ENCODE measurements at places on chromosomes 7 and 10. TPM values are rescaled to one million over a fixed set of nuclear protein-coding genes. Genes with fewer than 3 reads are reported as not detected.

GRCh38 chr7:19930851-19931250 lies 157.4 kb upstream of the TMEM196 start:
- H3K27me3 ChIP-seq: no peaks in the 10 kb centered on the region
- no peak overlapping the region for H3K4me3 ChIP-seq
- H3K36me3 ChIP-seq: no peaks in the 10 kb centered on the region
- H3K4me1 ChIP-seq: peaks cover 2% of the 10 kb centered on the region
- no peak overlapping the region for H3K27ac ChIP-seq

DNA sequence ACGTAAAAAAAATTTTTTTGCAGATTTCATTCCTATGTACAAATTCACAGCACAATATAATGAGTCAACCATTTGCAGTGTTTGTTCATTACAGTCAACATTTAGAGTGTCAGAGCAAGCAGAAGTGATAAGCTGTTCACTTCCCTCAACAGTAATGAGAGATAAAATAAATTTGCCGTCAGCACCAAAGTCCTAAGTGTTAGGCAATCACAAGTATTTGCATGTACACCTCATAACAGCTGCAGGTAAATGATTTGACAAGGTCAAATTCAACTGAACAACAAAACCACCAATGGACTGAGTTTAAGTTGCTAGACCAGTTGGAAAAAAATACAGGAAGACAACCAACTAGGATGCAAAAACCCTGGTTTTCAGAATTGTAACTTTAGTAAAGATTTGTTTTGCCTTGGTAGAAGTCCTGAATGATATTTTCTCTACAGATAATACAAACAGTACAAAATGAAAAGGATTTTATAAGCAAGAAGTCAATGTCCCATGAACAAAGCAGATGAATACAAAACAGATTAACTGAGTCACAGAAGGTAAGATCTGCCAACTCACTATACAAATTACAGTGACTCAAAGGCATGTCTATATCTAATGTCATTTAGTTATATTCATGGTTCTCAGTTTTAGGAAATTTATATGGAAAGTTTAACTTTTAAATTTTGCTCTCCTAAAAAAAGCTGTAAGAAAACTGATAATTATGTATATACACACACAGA lies 10.4 kb downstream of the RAPGEF5 start:
- no peak overlapping the region for H3K27ac ChIP-seq
- no peaks in the 10 kb centered on the region for H3K36me3 ChIP-seq
- H3K27me3 ChIP-seq: peaks cover 9% of the 10 kb centered on the region
- DNase-seq: no peak

DNA sequence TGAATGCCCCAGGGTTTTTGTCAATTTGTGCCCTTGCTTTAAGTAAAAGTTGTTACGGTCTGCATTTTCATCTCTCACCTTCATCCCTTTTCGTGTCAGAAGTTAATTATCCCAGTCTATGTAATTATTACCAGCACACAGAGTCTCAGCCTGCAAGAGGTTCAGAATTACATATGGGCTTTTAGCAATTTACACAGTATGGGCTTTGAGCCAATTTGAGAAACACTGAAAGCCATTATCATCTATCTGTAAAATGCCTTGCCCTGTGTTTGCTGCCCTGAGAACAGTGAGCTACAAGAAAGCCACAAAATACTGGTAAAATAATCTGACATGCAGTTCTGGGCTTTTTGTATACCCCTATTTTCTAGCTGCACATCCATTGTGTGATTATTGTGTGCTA lies 125.6 kb upstream of the STEAP4 start:
- H3K27me3 ChIP-seq: peaks cover 2% of the 10 kb centered on the region
- H3K36me3 ChIP-seq: no peaks in the 10 kb centered on the region
- no peak overlapping the region for H3K4me3 ChIP-seq
- H3K27ac ChIP-seq: no peak overlapping the region
- H3K4me1 ChIP-seq: no peaks in the 10 kb centered on the region

DNA sequence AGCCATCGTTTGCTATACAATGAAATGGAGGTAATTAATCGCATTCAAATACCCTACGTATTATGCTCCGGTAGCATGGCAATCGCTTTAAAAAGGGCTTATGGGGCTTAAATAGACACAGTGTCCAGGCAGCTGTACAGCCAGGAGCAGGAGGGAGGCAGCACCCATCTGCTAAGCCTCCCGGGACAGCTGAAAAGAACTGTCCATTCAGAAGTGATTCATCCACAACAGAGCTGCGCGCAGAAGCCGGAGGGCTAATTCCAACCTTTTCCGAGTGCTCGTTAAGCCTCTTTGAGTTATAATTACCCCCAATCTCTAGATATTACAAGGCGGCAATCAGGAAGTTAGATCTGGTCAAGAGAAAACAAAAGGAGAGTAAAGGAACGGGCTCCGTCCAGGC lies 58.3 kb downstream of the DPYSL4 start:
- H3K4me1 ChIP-seq: no peaks in the 10 kb centered on the region
- no peak overlapping the region for H3K27ac ChIP-seq
- DNase-seq: no peak

GRCh38 chr10:90112681-90113080 lies 411.3 kb downstream of the KIF20B start:
- no peak overlapping the region for H3K27ac ChIP-seq
- no peaks in the 10 kb centered on the region for H3K4me1 ChIP-seq
- no peak overlapping the region for H3K4me3 ChIP-seq
- no peaks in the 10 kb centered on the region for H3K27me3 ChIP-seq
- no peak for DNase-seq

- H3K27ac ChIP-seq: no peak overlapping the region
- H3K27me3 ChIP-seq: peaks cover 25% of the 10 kb centered on the region
- H3K4me3 ChIP-seq: no peak overlapping the region
These were observed 156.5 kb upstream of the PPP2R2D start for GRCh38 chr10:131744346-131744745.

DNA sequence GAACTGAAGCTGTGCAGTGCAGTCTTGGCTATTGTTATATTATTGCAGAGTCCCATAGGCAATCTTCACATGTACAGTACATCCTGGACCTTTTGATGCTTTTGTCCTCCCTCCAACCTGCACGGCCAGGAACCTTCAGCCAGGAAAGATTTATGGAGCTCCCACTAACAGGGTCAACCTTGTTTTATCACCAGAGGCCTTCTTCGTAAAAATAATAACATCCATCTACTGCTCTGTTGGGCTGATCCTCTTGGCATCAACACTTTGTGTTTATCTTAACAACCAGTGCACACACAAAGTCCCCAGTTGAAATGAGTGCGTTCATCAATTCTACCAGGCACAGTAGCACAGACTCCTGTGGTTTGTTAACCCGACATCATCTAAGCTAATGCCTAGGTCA lies 72.4 kb downstream of the AGMO start:
- DNase-seq: no peak
- H3K27ac ChIP-seq: no peak overlapping the region
- no peaks in the 10 kb centered on the region for H3K4me1 ChIP-seq
- H3K4me3 ChIP-seq: no peak overlapping the region

RPP30 gene
- total RNA-seq: 103 TPM

DNA sequence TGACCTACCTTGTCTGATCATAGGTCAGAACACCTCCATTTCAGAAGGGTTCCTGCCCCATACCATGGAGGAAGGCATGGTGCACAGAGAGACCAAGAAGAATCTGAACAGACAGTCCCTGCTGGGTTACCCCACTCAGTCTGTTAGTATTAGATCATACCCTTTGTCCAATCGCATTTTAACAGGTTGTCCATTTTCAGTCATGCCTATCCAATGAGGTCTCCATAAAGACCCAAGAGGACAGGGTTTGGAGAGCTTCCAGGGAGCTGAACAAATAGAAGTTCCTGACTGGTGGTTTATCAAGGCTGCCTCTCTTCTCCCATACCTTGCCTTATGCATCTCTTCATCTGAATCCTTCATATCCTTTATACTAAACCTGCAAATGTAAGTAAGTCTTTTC lies 21.2 kb upstream of the SLC16A12 start:
- no peaks in the 10 kb centered on the region for H3K4me1 ChIP-seq
- H3K27me3 ChIP-seq: peaks cover 6% of the 10 kb centered on the region
- no peak for DNase-seq
- no peak overlapping the region for H3K27ac ChIP-seq

DNA sequence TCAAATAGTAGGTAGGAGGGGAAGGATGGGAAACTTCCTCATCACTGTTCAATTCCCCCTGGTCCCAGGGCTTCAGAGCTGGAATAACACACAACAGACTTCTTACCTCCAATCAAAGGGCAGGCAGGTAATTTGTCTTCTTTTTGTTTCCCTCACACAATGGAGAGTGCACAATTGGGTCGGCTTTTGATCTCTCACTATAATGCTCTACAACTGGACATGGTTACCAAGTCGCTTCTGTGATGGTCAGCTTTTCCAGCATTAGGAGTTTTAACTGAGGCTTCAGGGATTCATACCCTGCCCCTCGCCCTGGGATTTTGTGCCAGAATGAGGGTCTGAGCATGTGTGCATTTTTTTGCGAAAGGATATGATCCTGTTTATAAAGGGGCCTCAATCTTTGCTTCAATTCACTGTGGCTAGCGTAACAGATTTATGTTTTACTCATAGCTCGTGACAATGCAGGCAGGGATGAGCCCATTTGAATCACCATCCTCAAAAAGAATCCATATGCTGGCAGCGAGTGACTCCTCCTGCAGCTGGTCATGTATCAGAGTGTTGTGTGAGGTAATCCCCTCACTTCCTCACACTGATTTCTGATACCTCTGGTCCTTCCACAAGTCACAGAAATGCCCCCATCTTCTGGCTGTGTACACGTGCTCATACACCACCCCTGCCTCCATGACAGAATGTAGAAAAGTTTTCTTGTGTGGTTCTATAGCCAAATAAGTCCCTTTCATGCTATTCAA lies 189.6 kb downstream of the CTTNBP2 start:
- no peak overlapping the region for H3K4me3 ChIP-seq
- no peaks in the 10 kb centered on the region for H3K27me3 ChIP-seq
- no peak overlapping the region for H3K27ac ChIP-seq
- H3K4me1 ChIP-seq: no peaks in the 10 kb centered on the region
- no peaks in the 10 kb centered on the region for H3K36me3 ChIP-seq

CYP3A5 gene
- not detected for total RNA-seq

DNA sequence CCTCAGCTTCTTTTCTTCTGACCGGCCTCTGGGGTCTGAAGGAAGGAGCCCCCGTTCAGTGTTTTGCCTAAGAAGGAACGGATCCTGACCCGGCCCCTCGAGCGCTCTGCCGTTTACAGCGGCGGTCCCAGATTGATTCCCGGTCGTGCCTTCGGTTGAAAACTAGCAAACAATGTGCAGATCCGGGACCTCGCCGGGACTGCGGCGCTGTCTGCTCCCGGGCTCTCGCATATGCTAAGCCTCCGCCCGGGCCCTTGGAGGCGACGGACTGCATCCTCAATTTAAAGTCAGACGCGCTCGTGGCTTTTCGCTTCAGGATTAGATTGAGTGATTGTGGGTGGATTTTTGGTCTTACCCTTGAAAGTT lies 559 bp downstream of the DBF4 start:
- H3K4me1 ChIP-seq: peaks cover 47% of the 10 kb centered on the region
- H3K4me3 ChIP-seq: peak overlapping the region; percentile 77
- DNase-seq: peak; percentile 64
- H3K36me3 ChIP-seq: peaks cover 42% of the 10 kb centered on the region
- H3K27ac ChIP-seq: peak overlapping the region; percentile 93
- no peaks in the 10 kb centered on the region for H3K27me3 ChIP-seq

GRCh38 chr10:100303724-100304319 lies 17.3 kb upstream of the BLOC1S2 start:
- H3K4me3 ChIP-seq: no peak overlapping the region
- no peaks in the 10 kb centered on the region for H3K36me3 ChIP-seq
- H3K27ac ChIP-seq: no peak overlapping the region
- H3K27me3 ChIP-seq: peaks cover 32% of the 10 kb centered on the region

ANKRD1 gene
- not detected for total RNA-seq

TSPAN13 gene
- total RNA-seq: 0.76 TPM

CCDC172 gene
- total RNA-seq: not detected

DNA sequence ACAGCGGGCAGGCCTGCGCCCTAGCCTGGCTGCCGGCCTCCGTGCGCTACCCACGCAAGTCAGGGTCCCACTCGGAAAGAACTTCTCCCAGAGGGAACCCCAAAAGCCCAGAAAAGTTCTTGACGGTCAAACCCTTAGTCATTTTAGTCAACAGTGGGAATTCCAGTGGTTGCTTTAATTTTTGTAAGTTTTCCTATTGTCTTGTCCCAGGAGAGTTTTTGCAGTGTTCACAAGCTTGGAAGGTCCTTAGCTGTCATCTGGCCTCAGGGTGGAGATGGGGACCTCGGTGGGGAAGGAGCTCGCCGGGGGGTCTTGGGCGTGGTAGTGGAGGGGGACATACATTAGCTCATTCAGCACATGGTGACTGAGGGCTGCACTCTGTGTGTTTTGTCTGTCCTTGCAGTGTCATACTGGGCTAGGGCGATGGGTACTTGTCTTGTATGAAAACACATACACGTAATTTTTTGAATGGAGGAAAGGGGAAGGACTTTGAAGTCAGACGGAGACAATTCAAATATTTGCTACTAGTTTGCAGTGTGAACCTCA lies 736 bp downstream of the MINDY4 start:
- peak overlapping the region; percentile 57 for H3K27ac ChIP-seq
- H3K27me3 ChIP-seq: no peaks in the 10 kb centered on the region
- no peaks in the 10 kb centered on the region for H3K36me3 ChIP-seq
- DNase-seq: peak; percentile 36
- peak overlapping the region; percentile 81 for H3K4me3 ChIP-seq

WNT8B gene
- 0.46 TPM for total RNA-seq

CNNM1 gene
- 0.43 TPM for total RNA-seq

DNA sequence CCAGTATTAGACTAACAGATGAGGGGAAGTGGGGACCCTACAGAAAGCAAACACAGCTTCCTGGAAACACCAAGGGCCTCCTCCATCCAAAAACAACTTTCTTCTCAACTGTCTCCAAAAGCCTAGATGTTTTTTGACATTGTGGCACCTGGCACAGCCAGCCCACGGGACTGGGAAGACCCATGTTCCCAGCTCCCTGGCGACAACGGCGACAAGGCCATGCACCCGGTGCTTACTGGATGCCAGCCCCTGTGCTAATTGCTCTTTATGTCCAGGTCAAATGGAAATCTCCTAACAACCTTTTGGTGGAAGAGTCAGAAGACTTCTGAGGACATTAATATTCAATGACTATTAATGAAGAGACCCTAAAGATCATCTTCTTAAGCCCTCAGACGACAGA lies 7.1 kb downstream of the FGFR2 start:
- no peak overlapping the region for H3K4me3 ChIP-seq
- H3K4me1 ChIP-seq: no peaks in the 10 kb centered on the region
- DNase-seq: no peak
- H3K27me3 ChIP-seq: peaks cover 22% of the 10 kb centered on the region

DNA sequence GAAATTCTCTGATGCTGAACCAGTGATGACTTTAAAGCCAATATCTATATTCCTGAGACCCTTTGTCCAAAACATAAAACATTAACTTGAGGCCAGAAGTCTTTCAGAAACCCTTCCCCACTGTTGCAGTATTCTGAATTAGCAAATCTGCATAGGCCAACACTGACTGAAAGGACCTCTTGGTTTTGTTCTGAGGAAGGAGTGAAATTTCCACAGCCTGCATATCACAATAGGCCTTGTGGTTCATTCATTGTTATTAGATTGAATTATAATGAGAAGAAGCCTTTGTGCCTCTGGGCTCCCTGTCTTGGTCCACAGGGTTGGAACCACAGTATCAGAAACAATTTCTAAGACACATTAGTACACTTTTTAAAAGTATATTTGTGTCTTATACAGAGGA lies 90.3 kb downstream of the CCNY start:
- H3K4me1 ChIP-seq: peaks cover 47% of the 10 kb centered on the region
- H3K36me3 ChIP-seq: peaks cover 2% of the 10 kb centered on the region
- no peaks in the 10 kb centered on the region for H3K27me3 ChIP-seq
